ENCODE measurements at places on chromosomes 3 and 15.

DNA sequence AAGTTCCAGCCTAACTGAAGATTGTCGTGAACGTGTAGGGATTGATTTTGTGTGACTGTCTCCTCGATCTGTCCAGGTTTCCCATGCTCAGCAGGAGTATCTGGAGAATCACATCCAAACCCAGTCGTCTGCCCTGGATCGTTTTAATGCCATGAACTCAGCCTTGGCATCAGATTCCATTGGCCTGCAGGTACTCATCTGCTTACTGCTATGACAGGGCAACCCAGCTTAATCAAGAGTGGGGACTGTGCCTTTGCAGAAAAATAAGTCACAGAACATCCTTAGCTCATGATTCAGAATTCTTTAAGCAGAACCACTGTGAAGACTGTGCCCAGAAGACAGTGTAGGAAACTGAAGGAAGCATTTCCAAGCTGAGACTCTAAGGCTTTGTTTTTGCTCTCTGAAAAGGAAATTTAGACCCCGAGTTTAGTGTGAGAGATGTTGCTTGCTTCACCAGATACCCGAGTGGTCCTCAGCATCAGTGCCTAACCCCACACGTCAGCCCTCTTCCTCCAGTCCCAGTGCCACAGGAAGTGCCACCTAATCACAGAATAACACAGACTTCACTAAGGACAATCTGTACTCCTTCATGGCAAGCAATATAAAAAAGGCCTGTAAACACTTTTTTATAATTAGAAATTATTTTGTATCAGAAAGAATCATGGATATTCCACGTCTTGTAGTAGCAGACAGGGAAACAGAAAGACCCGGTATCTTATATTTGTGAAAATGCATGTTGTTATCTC lies 34.2 kb downstream of the MYZAP start:
- no peak for DNase-seq

GRCh38 chr3:185381320-185382058 lies 18.6 kb downstream of the MAP3K13 start:
- DNase-seq, result no peak

DNA sequence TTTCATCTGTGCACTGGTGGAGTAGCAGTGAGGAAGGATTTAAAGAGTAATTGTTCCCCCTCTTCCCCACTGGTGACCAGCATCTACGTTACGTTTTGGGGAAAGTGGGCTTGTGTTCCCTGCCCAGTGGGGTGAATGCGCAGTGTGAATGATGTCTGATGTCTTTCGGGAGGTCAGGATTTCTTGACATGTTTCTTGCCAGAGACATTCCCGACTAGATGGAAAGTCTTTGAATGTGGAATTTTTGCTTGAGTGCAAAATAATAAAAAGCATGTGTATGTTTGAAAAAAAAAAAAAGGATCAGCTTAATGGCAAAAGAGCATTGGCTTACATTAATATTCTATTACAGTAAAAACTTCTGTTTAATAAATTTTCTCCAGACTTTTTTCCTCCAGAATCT lies 632.2 kb downstream of the FOXP1 start:
- no peak for DNase-seq

GRCh38 chr3:126523745-126524428 lies at the start of gene CHST13:
CHST13 (plus strand) TSS chr3:126524155; CDS start chr3:126524333, 178 bp downstream.
- no peak for DNase-seq

- no peak for DNase-seq
These were observed 289.5 kb upstream of the GRM7 start for GRCh38 chr3:6571448-6571847.

DNA sequence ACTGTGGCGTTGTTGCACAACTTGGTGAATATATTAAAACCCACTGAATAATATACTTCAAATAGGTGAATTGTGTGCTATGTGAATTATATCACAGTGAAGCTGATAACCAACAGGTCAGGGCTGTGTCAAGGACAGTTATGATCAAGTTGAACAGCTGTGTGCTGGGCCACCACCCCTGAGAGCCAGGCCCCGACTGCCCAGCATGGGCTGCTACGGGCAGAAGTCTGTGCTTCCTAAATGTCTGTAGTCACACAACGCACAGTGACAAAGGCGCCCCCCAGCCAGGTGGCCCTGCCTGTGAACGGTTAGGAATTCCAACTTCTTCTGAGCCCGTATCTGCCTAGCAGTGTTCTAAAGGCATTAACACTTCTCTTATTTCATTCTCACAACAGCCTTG lies 32.8 kb downstream of the TKT start:
- DNase-seq, result no peak

- DNase-seq, result no peak
These were observed 71.0 kb downstream of the SLMAP start for GRCh38 chr3:57826952-57827723.

DNA sequence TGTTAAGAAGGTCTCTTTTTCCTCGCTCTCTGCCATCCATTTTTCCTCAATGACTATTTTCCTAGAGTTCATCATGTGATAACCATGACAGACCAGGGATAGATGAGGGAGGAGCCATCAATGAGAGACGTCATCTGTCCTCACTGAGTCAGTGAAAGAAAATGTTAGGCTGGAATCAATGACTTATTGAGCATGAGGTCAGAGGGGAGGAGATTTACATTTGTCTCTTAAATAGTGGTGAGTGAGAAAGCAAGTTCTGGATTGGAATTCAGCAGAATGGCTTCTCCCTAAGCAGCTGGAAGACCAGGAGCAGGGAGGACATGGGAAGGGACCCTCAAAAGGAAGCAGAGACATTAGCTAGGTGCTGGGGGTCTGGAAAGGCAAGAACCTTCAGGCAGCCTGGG lies 28.2 kb upstream of the USP3 start:
- no peak for DNase-seq

DNA sequence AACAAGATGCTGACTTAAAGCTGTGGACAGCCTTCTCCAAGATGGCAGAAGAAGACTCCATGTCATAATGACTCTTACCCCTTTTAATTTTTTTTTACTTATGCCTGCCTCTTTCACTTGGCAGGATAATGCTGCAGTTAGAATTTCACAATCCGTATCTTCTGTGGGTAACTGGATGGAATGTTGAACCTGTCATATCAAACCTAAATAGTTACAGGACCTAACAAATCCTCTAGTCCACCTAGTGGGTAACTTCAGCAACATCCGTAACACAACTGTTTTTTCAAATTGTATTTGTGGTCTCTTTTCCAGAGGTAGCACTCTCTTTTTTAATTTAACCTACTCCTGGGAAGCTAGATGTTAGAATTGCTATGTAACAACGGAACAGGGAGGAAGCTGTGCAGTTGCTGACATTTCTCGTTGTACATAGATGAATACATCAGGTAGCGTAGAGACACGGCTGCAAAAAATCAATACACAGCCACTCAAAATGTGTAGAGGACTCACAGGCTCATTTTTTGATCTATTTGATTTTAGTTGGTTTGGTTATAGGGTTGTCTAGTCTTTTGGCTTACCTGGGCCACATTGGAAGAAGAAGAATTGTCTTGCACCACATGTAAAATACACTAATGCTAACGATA lies 43.9 kb upstream of the TRPM1 start:
- no peak for DNase-seq

GRCh38 chr3:184537885-184538665 lies 23.5 kb upstream of the EPHB3 start:
- no peak for DNase-seq

GRCh38 chr3:107684431-107684925 lies 161.7 kb downstream of the BBX start:
- DNase-seq, result no peak

DNA sequence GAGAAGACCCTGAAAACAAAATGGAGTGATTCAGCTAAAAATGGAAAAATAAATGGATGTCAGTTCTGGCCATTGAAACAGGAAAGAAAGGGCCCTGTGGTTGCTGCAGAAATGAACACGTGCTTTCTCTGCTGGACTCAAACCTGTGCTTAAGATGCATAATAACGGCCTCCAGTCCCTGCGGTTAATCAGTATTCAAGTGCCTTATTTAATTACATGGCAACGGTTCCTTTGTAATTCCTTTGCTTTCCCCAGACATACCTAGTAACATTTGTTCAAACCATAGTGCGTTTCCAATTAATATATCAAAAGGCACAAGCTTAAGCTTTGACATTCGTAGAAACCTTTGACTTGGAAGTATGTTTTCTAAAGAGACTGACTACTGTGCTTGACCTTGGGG lies 428.3 kb downstream of the GABRG3 start:
- DNase-seq, result no peak

- DNase-seq, result no peak
These were observed 35.7 kb downstream of the CCNB2 start for GRCh38 chr15:59140422-59141226.

- no peak for DNase-seq
These were observed 210.5 kb upstream of the TLE3 start for GRCh38 chr15:70308011-70308734.

DNA sequence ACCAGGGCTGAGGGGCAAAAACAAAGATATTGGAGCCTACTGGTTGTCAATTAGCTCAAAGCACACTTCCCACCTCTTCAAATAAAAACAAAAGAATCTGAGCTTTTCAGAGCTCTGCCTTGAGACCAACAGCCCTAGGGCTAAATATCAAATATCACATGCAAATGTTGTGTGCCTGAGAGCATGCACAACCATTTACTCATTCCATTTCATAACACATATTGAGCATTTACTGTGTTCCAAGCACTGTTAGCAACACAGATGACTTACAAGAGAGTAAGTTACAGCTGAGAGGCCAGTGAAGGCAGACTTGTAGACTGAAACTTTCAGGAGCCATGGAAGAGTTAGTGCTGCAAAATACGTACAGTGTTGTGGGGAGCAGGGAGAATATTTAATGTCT lies 222.4 kb downstream of the CPNE4 start:
- DNase-seq, result no peak

DNA sequence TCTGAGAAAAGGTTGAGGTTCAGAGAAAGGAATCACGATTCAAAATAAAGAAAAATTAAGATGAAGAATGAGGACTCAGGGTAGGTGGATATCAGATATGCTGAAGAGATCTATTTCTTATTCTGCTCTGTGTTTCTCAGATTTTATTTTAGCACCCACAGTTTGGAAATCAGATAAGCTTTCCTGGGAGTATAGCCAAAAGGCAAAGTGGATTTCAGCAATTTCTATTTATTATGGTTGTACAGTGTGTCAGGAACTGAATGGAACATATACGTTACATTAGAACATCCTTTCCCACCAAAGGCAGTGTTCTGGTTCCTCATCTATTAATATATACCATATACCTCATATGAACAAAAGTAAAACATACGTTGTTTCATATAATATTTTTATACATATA lies 18.9 kb downstream of the PEX5L start:
- no peak for DNase-seq

All from NCI-H1436 treated with DMSO at 0.1 percent for 48 hours (cell line).